ENCODE measurements at places on chromosomes 5 and 9. TPM values are rescaled to one million over a fixed set of nuclear protein-coding genes. Genes with fewer than 3 reads are reported as not detected.

TMEM252 gene
- 6.9 TPM for polyA plus RNA-seq

COQ4 gene
- 93.5 TPM for polyA plus RNA-seq

ENHO gene
- polyA plus RNA-seq: 1.5 TPM

TNFSF15 gene
- polyA plus RNA-seq: 4.9 TPM

FGF10 gene
- polyA plus RNA-seq: 10.2 TPM

IL4 gene
- polyA plus RNA-seq: not detected

GRXCR2 gene
- polyA plus RNA-seq: not detected

DMRT3 gene
- 1.8 TPM for polyA plus RNA-seq

- no peak for DNase-seq
Observed at GRCh38 chr5:63822614-63823013, 139.6 kb downstream of the HTR1A start.

GRCh38 chr5:32014096-32014745 is 159.9 kb downstream of the GOLPH3 start:
- DNase-seq: no peak

DNA sequence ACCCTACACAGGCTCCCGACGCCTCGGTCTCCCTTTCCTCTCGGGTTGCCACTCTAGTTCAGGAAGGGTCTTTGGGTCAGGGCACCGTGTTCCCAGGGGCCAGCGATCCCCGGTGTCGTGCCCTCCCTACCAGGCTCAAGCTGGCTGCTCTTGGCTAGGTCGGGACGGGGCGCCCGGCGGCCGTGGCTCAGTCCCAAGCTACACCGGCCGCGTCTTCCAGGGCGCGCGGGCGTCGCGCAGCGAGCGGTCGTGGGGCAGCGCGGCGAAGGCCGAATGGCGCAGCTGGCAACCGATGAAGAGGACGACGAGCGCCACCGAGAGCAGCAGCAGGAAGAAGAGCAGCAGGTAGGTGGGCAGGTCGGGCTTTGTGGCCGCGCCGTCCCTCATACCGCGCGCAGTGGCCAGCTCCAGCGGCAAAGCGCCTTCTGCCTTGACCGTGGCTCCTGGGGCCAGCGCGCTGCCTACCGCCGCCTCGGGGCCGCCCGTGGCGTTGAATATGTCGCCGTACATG is 892 bp downstream of the SMIM32 start:
- DNase-seq: no peak

DNA sequence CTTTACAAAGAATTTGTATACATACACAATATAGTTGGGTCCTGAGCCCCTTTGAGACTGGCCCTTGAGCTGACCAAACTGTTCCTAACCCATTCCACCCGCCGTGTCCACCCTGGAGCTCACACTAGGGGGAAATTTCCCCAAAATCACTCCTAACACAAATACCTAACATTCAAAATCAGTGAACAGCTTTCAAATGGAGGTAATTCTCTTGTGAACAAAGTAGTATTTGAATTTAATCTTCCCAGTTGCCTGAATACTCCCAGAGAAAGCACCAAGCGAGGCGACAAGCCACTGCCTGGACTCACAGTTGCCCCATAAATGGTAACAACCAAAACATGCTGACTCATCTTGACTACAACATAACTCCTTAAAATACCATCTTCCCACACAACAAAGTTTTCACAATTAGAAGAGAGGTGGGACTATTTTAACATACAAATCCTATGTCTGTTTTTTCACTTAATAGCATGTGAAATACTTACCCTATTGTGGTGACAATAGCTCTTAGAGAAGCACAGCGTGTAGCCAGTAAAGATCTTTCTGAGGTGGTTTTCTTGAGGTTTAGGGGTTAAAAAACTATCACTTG is 31.7 kb upstream of the SCAMP1 start:
- no peak for DNase-seq

DNA sequence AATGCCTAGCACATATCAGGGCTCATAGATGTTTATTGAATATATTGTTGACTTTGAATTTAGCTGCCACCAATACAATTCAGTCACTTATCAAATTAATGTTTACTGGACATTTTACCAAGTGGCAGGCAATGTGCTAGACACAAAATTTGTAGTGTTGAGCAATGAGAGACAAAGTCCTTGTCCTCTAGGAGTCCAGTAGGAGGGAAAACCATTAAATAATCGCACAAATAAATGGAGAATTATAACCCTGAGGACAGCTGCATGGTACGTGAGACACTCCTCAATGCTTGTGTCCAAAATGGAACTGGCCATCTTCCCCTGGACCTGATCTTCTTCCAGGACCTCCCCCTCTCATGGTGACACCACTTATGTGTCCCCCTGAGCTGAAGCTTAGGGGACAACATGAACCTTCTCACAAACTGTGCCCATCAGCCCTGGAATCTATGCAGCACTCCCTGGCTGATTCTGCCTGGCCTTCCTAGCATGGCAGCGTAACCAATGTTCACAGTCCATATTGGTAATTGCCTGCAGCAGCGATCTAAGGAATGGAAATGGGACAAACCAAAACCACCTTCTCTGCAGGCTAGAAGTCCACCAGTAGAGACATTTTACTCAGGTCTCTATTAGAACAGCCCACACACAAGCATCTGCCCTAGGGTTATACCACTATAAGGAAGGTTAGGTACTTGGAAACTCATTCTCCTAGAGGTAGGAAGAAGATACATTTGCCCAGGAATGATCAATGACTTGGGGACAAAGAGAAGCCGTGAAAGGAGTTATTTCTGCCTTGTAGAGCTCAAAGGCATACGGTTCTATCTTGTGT is 75.5 kb downstream of the FGF1 start:
- no peak for DNase-seq

- DNase-seq: no peak
Observed at GRCh38 chr9:37038302-37038942, 4.4 kb upstream of the PAX5 start.

Measured in left renal cortex interstitium (tissue), 4 donors.